NCI-H146 (cell line): ENCODE measurements at places on chromosomes 5 and 9.
A peak's percentile ranks its signal among the peaks of the same experiment; 100 is the strongest.

- peak; percentile 55 for DNase-seq
Measured at GRCh38 chr5:172626031-172626581, 15.0 kb upstream of the NEURL1B start.

- DNase-seq: no peak
Measured at GRCh38 chr5:141940695-141941271, 17.1 kb downstream of the DELE1 start.

DNA sequence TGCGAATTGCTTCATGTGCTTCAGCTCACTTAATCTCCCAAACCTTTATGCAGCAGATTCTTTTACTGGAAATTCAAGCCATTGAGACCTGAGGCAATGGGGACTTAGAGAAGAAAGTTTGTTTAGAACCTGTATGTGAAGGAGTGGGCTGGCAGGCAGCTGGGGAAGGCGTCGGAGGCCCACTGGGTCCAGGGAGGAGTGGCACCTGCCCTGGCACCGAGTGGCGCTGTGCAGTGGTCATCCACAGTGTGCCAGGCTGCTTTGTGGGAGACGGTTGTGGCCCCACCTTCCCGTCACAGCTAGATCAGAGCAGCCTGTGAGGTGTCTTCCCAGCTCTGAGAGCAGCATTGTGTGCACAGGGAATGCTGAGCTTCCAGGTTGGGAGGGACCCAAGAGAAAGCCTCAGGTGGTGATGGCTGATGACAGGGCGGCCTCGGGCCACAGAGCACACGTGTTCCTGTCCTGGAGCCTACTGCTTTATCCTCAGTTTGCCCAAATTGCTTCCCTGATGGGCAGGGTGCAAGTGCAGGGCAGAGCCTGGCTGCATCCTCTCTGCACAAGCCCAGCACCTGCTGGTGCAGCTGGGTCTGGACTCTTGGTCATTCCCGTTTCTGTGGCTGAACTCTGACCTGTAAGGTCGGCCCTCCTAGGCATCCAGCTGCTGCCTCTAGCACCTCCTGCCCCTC lies 175.2 kb downstream of the CACNA1B start:
- no peak for DNase-seq

GRCh38 chr5:64074533-64074932 lies 91.1 kb upstream of the RNF180 start:
- peak; percentile 11 for DNase-seq

- DNase-seq: no peak
Measured at GRCh38 chr5:168591302-168592013, 12.3 kb upstream of the PANK3 start.

- DNase-seq: no peak
Measured at GRCh38 chr9:117239428-117239827, 175.4 kb downstream of the ASTN2 start.

- DNase-seq: no peak
Measured at GRCh38 chr9:109456811-109457210, 41.3 kb downstream of the PTPN3 start.

DNA sequence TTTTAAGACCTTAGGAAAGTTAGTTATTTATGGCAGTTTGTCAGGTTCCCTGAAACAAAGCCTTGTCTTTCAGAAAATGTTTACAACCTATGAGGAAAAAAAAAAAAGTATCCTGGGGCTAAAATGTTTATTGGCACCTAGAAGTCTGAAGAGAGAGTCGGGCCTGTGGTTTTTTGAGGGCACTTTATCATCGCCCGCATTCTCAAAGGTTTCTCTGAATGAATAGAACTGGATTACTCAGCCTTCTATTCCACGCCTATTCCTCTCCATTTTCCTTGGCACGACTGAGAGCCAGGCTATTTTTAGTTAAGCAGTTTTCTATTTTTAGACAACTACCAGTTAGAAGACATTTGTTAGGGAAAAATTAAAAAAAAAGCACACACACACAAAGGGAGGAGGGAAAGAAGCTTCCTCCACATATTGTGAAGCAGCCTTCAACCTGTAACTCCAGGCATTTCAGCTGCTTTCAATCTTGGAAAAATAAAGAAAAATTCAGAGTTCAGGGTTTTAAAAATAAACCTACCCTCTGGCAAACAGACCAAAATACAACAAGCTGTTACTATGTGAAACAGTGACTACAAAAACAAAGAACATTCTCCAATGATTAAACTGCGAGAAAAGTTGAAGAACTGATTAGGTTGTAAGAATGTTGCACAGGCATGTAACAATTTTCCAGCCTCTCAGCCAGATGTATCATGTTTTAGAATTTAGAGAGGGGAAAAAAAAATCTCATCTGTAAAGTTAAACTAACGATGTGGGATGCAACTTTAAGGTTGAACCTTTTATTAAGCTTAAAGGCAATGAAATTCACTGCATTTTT lies 97.0 kb downstream of the MEF2C start:
- no peak for DNase-seq

DNA sequence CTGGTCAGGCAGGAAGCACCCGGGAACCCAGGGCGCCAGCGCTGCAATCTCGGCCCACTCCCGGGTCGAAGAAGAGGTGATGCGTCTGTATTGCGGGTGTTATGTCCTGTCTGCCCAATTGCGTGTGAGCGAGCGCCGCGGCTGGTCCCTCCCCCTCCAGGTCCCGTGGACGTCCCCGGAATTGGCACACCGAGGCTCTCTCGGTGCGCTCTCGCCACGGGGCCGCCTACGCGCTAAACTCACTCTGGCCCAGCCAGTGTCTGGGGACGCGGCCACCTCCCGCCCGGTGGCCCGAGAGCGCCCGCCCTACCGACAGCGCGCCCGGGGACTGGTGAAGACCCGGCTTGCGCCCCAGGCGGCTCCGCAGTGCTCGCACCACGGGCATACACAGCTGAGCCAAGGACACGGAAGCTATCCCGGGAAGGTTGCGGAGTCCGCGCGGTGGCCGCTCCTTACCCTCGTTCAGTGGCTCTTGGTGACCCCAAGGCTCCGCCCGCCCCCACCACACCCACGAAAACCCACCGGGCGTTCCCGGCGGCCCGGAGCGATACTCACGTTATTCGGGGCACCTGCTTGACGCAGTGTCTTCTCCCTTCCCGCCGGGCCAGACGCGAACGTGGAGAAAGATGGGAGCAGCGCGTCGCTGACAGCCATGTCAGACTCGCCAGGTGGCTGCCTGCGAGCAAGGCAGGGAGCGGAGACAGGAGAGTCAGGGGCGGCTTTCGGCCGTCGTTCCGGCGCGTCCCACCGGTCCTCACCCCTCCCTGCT lies 1.0 kb downstream of the KLF4 start:
- peak; percentile 63 for DNase-seq

DNA sequence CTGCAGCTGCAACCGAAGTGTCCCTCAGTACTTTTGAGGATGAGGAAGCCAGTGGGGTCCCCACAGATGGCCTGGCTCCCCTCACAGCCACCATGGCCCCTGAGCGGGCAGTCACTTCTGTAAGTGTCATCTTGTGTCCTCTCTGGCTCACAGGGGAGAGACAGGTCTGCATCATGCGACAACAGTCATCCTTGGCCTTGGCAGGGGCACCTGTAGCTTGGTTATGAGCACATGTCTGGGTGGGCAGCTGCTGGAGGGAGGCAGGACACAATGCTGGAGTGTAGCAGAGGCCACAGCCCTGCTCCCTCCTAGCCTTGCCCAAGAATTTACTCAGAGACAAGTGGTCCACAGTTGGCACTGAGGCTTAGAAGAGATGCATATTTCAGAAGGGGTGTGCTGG lies 71.7 kb downstream of the COL15A1 start:
- DNase-seq: no peak

DNA sequence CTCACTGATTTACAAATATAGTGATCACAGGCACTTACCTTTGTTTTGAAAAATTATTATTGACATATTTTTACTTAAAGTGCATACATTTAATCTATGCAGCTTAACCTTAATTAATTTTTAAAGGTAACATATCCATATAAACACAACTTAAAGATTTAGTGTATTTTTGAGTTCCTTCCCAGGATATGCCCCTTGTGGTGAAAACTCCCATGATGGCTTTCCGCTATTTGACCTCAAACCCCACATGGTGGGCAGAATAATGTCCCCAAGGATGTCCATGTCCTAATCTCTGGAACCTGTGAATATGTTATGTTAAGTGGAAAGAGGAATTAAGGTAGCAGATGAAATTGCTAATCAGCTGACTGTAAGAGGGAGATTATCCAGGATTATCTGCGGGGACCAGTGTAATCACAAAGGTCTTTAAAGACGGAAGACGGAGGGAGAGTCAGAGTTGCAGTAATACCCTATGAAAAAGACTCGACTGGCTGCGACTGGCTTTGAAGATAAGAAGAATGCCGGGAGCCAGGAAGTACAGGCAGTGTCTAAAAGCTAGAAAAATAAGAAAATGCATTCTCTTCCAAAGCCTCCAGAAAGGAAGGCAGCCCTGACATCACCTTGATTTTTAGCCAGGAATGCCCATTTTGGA lies 193.9 kb downstream of the ICE1 start:
- DNase-seq: no peak

- DNase-seq: no peak
Measured at GRCh38 chr9:90061187-90061586, 456.4 kb downstream of the GADD45G start.

DNA sequence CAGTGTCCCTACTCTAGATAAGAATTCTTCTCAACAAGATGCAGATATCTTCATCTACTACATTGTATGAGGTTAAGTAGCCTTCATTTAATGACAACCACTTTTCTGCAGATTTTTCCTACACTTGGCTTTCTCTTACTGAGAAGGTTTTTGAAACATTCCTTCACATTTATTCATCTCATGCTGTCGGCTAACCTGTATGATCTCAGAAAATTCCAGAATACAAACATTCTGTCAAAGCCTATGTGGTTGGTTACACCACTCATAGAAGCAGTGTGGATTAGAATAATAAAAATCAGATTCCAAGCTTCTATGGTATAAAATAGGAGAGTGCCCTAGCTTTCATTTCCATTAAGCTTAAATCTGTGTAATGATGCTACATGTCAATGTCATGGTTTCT lies 39.4 kb upstream of the ERCC6L2 start:
- no peak for DNase-seq

DNA sequence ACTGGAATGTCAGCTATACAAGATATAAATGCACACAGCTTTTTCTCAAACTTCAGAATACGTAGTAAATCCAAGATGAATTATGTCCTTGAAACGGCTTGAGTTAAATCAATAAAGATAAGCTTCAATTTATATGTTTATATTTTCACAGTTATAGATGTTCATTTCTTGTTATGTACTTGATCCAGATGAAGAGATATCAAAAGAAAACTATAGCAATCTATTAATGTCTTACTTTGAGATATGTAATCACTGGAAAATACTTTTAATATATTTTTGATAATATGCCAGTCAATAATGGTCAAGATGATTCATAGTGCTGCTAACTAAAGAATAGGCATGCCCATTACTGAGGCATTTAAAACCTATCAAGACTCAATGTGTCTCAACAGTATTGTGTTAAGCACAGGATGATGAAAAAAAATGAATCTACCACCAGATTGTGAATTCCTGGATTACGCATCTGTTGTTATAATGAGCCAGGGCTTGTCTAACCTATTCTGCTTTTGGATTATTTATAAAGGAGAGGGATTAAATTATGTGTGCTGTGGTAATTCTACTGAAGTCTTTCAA lies 372.6 kb upstream of the PRR16 start:
- no peak for DNase-seq

DNA sequence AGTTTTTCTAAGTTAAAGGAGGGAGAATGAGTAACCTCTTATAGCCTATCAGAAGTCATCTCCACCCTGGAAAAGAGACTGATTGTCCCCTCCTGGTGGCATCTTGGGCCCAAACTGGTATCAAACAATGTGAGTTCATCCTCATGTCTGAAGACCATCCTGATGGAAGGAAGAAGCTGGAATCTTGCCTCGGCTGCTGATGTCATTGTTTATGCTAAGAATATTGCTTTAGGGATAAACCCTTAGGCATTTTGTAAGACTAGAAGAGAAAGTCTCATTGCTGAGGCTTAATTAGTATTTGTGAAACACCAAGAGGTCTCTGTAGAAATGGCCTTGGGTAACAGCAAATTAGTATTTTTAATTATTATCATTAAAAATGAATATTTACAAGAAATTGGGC lies 65.7 kb upstream of the KCNN2 start:
- DNase-seq: no peak

GRCh38 chr5:112290691-112291090 lies 128.4 kb downstream of the EPB41L4A start:
- DNase-seq: no peak

DNA sequence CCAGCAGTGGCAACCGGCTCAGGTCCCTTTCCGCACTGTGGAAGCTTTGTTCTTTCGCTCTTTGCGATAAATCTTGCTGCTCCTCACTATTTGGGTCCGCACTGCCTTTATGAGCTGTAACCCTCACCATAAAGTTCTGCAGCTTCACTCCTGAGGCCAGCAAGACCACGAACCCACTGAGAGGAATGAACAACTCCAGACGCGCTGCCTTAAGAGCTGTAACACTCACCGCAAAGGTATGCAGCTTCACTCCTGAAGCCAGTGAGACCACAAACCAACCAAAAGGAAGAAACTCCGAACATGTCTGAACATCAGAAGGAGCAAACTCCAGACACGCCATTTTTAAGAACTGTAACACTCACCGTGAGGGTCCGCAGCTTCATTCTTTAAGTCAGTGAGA lies 103.5 kb downstream of the GLIS3 start:
- no peak for DNase-seq

DNA sequence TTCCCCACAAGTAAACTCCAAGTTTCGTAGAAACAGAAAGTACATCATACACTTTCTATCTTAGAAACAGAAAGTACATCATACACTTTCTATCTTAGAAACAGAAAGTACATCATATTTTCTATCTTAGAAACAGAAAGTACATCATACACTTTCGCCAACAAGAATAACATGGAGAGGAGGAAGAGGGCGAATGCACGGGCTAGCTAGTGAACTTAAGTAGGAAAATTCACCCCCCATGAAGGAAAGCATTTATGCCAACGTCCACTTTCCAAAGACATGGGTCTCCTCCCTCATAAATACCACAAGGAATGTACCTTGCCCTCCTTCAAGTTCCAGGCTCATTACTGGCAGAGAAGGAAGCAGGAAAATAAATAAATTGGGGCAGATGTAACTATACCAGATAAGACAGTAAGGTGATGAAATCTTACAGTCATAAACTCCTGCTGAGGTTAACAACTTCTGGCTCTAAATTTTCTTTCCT lies 64.7 kb downstream of the FRMD3 start:
- DNase-seq: no peak

- DNase-seq: no peak
Measured at GRCh38 chr9:120569556-120569955, 10.4 kb downstream of the CDK5RAP2 start.

GRCh38 chr5:96615223-96615622 lies 47.0 kb upstream of the CAST start:
- DNase-seq: no peak

GRCh38 chr9:131773911-131774379 lies 34.1 kb upstream of the RAPGEF1 start:
- DNase-seq: peak; percentile 5

- DNase-seq: no peak
Measured at GRCh38 chr5:173522518-173522917, 93.9 kb downstream of the BOD1 start.

- no peak for DNase-seq
Measured at GRCh38 chr5:176466245-176466871, 18.2 kb downstream of the FAF2 start.
